ENCODE measurements at places on chromosomes 2 and 18.

- no peak for DNase-seq
Observed at GRCh38 chr2:199018826-199019225, 438.9 kb downstream of the SATB2 start.

GRCh38 chr2:40113272-40113968 is 334.4 kb upstream of the THUMPD2 start:
- no peak for DNase-seq

- no peak for DNase-seq
Observed at GRCh38 chr2:105403783-105404698, 5.2 kb upstream of the FHL2 start.

DNA sequence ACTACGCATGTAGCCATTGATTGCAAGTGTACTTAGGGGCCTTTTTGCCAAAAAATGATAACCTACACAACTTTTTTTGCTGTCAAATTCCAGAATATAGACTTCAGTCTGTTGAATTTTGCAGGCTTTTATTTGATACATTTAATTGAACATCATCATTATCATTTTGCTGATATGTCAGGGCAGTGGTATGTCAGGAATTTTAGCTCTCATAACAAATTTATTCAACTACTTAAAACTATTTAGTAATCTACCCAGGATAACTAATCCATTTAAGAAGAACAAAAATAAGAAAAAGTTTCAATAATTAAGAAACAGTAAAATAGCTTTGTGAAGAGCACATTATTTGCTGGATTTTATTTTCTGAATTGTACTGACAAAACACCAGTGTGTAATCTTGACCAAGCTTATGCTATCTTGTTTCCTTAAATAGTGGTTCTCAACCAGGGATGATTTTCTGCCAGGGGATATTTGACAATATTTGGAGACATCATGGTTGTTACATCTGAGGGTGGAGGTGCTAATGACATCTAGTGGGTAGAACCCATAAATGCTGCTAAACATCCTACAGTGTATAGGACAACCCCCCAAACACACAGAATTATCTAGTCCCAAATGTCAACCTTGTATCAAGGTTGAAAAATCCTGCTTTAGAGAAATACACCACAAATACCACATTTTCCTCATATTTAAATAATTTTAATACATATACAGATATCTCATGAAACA is 12.1 kb upstream of the TTN start:
- no peak for DNase-seq

- DNase-seq: no peak
Observed at GRCh38 chr18:61362511-61362910, 29.3 kb downstream of the CDH20 start.

DNA sequence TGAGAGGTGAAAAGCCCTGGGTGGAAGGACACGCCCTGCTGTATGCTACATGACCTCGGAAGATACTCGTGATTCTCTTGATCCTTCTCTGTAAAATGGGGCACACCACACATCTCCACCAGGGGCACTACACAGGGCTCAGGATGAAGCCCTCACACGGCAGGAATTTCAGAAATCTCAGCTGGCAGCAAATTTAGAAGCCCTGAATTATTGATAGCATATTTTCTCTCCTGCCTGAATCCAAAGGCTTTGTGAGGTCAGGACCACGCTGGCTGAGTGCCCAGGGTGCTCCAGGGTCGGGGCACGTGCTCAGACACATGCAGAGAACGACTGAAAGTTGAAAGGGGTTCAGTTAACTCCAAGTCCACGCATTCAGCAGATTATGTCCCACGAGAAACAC is 42.1 kb upstream of the GALR1 start:
- DNase-seq: no peak

DNA sequence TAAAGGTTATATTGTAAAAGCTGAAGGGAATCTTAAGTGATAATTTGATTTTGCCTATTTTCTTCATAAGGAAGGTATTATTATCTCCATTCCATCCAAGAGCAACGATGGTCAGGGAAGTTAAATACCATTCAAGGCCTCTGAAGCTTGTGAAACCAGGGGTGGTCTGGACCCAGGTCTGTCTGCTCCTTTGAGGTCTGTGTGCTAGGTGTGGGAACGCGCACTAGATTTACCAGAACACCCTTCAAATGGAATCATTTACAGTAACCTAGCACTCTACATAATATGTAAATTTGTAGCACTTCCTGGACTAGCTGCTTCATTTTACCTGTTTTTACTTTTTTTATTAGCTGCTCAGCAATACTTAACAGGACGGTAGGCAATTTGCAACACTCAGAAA is 6.4 kb upstream of the TRIB2 start:
- DNase-seq: no peak

- no peak for DNase-seq
Observed at GRCh38 chr2:9484533-9484932, 10.2 kb downstream of the IAH1 start.

DNA sequence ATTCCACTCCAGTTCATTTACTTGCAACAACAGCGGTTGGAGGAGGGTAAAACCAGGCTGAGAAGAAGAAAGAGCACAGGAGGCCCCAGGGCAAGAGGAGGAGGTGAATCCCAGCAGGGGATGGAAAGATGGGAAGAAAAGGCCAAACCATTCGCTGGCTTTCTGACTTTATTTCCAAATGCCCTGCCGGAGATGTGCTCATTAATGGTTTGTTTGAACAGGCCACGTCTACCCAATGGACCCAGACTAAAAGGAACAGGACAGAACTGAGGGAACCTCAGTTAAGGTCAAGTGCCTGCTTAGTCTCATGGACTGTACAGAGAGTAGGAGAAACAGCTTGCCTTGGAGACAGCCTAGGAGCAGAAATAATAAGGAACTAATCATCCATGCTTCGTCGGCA is 121.6 kb upstream of the NDUFV2 start:
- DNase-seq: no peak
